ENCODE measurements at places on chromosomes 4 and X.

- DNase-seq = no peak
These were observed 13.5 kb downstream of the TEX13B start for GRCh38 chrX:107968623-107969022.

GRCh38 chr4:71216316-71216959, 122.4 kb upstream of the SLC4A4 start:
- no peak for DNase-seq

GRCh38 chrX:101219864-101220346, 319 bp downstream of the DRP2 start:
- no peak for DNase-seq

GRCh38 chrX:39456894-39457604, 640.7 kb downstream of the BCOR start:
- DNase-seq = no peak

GRCh38 chr4:153014460-153014859, 78.3 kb downstream of the FHDC1 start:
- no peak for DNase-seq

DNA sequence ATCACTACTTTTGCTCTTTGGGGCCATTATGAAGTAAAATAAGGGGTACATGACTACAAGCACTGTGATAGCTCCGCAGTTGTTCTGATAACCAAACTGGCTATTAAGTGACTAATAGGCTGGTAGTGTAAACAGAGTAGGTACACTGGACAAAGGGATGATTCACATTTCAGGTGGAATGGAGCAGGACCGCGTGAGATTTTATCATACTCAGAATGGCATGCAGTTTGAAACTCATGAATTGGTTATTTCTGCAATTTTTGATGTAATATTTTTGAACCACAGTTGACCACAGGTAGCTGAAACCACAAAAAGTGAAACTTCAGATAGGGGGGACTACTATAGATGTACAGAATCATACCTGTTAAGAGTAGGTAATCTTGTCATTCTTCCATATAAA, 55.8 kb downstream of the PAK3 start:
- no peak for DNase-seq

DNA sequence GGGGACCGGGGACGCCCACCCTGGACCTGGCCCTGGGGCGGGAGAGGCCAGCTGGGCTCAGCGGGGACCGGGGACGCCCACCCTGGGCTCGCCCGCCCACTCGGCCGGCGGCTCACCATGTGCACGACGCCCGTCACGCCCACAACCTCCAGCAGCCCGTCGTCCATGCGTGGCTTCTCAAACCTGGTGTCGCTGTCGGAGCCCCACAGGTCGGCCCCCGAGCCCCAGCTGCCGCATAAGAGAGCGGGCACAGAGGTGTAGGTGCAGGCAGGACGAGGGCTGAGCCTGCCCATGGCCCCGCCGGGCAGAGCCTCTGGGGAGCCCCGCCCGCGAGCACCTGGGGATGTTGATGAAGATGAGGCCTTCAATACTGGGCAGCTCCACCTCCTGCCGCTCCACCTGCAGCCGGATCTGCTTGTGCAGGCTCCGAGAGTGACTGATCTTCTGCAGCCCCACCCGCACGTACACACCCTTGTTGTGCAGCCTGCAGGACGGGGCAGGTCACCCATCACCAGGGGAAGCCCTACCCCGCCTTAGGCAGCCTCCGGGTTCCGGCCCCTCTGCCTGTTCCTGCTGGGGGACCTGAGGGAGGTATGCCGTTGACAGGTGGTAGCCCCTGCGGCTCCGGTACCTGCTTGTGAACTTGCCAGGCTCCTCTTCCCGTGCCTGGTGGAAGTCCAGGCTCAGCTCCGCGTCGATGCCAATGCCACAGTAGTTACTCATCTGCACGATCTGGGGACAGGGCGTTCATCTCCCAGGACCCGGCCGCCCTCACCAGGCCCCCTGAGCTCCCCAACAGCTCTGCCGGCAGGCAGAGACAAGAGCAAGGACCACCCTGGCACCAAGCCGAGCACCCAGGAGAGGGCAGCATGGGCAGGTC, 11.8 kb downstream of the DGKQ start:
- no peak for DNase-seq

GRCh38 chrX:53284684-53285447, 3.5 kb upstream of the IQSEC2 start:
- no peak for DNase-seq

GRCh38 chrX:44012484-44013096, 39.4 kb upstream of the NDP start:
- DNase-seq = peak; percentile 1

GRCh38 chr4:179467878-179468277, 2025.6 kb upstream of the AGA start:
- no peak for DNase-seq

- no peak for DNase-seq
These were observed 28.1 kb upstream of the SPON2 start for GRCh38 chr4:1200425-1201035.

GRCh38 chr4:61374447-61374891, 174.3 kb downstream of the ADGRL3 start:
- DNase-seq = no peak

DNA sequence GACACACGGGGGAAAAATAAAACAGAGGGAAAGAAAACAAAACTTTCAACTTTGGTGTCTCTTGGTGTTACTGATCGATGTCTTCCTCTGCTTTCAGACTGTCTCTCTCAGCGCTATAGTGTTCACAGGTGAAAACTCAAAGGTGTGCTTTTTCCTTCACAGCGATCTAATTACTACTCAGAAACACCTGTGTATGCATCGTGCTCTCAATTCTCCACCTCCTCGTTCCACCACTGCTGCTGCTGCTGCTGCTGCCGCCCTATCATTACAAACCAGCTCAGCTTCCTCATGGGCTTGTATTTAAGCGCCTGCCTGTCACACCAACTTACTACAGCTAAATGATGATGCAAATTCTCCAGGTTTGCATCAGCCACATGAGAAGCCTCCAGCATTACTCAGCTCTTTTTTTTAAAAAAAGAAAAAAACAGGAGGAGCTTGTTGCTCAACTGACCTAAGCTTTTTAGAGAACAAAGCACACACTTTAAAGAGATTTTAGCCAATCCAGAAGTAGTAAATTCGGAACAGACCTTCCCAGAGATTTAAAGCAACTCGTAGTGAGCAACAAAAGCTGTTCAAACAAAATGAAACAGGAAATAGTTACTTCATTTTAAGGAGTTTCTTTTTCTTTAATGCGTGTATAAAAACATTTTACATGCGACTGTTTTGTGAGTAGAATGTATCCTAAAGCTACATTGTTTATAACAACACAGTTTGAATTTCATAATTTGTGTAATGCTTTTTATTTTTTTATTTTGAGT, at the start of gene SLC7A11:
TSS of gene SLC7A11 (minus strand) at position 274 of the 758 bp plus-strand sequence. CDS start 280 bp downstream, outside the sequence.
- DNase-seq = no peak

- DNase-seq = no peak
These were observed 33.0 kb downstream of the REELD1 start for GRCh38 chr4:146247356-146247755.

- no peak for DNase-seq
These were observed 72.3 kb downstream of the GRIA3 start for GRCh38 chrX:123256378-123256777.

DNA sequence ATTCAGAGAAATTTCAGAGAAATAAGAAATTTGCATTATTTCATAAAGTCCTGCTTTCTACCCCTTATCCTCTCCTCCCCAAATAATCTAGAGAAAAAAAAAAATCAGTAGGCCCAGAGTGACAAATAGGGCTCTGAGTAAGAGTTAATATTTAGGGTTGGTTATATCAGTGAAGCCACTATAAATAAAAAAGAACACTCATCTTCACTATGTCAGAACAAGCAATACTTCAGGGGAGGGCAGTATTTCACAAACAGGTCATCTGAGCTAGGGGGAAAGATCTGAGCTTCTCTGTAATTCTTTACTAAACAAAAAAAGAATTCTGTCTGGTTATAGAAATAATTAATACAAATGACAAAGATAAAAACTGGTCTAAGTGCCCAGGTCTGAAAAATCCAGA, 39.4 kb downstream of the PDE5A start:
- no peak for DNase-seq

DNA sequence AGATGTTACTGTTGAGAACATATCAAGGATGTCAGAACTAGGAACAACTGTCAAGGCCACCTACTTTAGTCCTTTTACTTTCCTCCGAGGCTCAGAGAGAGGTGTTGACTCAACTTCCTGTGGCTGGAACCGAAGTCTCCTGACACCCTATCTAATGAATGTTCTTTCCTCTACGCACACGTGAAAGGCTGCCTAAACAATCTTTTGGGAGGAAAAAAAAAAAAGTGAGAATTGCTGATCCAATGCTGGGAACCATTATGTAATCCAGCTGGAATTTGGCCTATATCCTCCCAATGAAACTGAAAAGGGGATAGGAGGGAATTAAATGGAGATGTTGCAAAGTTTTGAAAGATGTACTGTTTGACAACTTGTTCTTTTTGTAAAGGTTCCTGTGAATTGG, 8.3 kb upstream of the MAP7D3 start:
- DNase-seq = no peak

Measured in stimulated activated CD4-positive, alpha-beta T cell treated with anti-CD3 and anti-CD28 coated beads, TNF-alpha, amount 100 ng/mL, for 1 hour (primary cell).